CD14-positive monocyte (primary cell): ENCODE measurements at places on chromosomes 3 and 15. TPM values are rescaled to one million over a fixed set of nuclear protein-coding genes. Genes with fewer than 3 reads are reported as not detected.

Gene OCA2
- not detected for polyA plus RNA-seq

- peaks cover 37% of the 10 kb centered on the region for H3K4me1 ChIP-seq
- peaks cover 16% of the 10 kb centered on the region for H3K36me3 ChIP-seq
- no peak overlapping the region for H3K4me3 ChIP-seq
- no peak for DNase-seq
Measured at GRCh38 chr3:11548721-11549131, 95.0 kb downstream of the VGLL4 start.

DNA sequence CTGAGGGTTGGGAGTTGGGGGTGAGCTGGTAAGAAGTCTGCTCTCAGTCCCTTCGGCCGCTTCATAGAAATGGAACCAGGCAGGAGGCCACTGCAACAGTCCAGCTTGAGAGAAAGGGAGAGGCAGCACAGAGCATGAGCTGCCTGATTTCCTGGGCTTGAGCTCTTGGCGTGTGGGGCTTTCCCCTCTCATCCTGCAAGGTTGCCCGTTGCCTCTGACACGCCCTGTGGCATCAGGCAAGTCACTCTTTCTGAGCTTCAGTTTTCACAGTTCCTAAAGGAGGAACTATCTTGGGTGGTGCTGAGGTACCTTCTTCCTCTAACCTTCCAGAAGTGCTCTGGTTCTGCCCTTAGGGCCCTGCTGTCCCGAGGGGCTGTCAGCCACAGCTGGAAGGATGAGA is 4.9 kb downstream of the MESP2 start:
- H3K36me3 ChIP-seq = peaks cover 21% of the 10 kb centered on the region
- H3K4me3 ChIP-seq = peak overlapping the region; percentile 39

DNA sequence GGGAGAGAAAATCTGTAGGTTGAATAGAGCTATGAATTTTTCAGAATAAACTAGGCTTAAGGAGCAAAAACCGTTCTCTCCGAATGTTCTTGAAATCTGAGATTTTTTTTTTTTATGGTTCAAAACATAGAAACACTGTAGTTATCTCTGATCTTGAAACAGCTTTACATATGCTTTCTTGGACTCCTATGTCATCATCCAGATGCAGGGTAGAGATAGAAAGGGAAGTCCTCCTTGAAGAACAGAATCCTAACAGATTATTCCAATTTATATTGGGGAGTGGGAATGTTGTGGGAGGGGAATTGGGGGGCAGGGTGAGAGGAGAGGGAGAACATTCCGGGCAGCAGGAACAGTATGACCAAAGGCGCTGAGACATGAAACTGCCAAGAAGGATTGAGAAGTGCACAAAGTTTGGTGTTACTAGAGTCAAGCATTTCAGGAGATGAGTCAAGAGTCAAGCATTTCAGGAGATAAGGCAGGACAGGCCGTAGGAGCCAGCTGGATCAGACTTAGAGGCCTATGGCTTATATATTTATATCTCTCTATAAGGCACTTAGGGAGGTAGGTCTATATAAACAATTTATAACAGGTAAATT is 21.9 kb upstream of the ST3GAL6 start:
- no peaks in the 10 kb centered on the region for H3K36me3 ChIP-seq
- no peak for DNase-seq
- no peak overlapping the region for H3K27ac ChIP-seq
- H3K4me1 ChIP-seq = peaks cover 2% of the 10 kb centered on the region
- H3K4me3 ChIP-seq = no peak overlapping the region

GRCh38 chr15:73054417-73054953 is 2.2 kb downstream of the NEO1 start:
- no peak overlapping the region for H3K4me3 ChIP-seq
- H3K36me3 ChIP-seq = no peaks in the 10 kb centered on the region
- no peak overlapping the region for H3K27ac ChIP-seq
- H3K4me1 ChIP-seq = peaks cover 16% of the 10 kb centered on the region
- peaks cover 90% of the 10 kb centered on the region for H3K27me3 ChIP-seq
- no peak for DNase-seq

Gene CHRM5
- polyA plus RNA-seq = not detected

Gene ALG1L2
- not detected for polyA plus RNA-seq
